Activated T-cell treated with anti-CD3 and anti-CD28 coated beads, Interleukin-2, amount 50 U/mL, for 48 hours (primary cell): ENCODE measurements at places on chromosomes 2 and 18.

DNA sequence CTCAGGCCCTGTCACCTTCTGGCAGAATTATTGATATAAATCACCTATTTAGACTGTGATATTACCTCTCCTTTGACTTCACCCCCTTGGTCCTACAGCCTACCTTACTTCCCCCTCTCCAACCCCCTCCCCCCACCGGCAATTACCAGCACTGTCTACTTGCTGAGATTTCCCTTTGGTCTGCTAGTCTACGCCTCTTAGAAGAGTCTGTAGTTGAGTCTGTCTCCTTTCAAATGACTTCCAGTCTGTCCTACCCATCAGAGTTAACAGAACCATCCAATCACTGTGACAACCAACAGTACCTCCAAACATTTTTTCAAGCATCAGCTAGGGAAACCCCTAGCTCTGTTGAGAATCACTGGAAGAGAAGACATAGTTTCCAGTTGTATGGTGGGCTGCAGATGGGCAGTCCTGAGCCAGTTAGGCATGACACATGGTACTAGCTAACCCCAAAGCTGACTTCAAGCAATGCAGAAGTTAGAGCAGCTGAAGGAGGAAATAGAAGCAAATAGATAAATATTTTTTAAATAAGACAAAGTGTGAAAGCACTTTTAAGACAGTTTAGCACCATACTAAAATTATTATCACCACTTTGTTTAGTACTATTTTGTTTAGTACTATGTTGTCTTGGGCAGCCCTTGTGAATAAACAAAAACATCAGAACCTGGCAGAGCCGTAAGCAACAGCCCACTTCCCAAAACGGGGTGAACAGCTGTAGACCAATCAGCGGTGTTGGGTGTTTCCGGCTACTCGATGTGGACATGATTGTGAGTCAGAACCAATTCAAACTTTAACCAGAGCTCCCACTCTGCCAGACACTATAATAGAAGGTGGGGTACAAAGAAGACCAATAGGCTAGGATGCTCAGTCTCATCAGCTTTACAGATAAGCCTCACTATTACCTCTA, 2.7 kb upstream of the ASNSD1 start:
- no peak for DNase-seq

DNA sequence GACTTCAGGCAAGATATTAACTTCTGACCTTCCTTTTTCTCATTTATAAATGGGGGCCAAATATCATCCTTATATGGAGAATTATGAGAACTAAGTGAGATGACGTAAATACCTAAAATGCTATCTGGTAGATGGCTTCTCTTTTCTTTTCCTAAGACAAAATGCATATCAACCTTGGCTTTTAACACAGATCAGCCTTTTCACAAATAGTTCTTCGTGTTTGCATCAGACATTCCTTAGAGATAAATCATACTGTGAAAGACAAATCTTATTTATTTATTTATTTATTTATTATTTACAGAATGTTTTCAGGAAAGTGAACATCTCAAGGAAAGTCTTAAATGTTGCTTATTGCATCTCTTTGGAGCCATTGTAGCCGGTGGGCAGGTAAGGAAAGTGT, 62.8 kb downstream of the NBEAL1 start:
- no peak for DNase-seq

GRCh38 chr2:203605302-203605701, 70.2 kb upstream of the RAPH1 start:
- no peak for DNase-seq

- DNase-seq = no peak
Measured at GRCh38 chr2:45954233-45954850, 302.9 kb downstream of the PRKCE start.

- no peak for DNase-seq
Measured at GRCh38 chr2:216165711-216166110, 56.6 kb downstream of the XRCC5 start.

GRCh38 chr2:202127687-202128331, 54.8 kb downstream of the KIAA2012 start:
- no peak for DNase-seq

DNA sequence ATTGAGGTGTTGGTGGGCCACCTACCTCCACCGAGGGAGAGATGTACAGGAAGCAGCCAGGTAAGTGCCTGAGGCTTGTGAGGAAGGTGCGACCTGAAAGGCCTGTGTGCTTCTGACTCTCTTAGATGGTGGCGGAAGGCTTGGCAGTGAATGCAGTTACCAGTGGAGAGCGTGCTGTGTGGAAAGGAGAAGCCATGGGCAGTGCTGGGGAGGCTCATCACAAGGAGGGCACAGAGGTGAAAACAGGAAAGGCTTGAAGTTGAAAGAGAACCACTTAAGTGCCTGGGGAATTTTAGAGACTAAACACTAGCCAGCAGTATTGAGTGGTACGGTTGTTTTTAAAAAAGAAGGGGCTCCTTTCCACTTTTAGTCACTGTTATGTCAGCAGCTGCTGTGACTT, 130.9 kb downstream of the ZNF407 start:
- DNase-seq = no peak

DNA sequence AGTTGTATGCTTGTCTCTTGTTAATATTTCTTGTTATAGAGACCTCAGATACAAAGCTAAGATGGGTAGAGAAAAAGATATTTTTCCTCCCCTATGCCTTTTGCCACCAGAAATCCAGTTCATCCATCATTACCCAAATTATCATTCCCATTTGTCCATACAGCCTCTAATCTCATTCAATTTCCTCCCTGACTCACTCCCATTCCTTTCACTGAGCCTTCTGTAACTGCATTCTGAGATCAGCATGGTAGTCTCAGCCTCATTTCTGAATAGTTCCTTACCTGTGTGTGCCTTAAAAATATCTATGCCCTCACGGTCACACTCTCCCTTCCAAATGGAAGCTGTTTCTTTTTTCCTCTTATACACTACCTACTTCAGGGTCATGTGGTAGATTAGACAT, 15.7 kb upstream of the PIK3C3 start:
- no peak for DNase-seq

DNA sequence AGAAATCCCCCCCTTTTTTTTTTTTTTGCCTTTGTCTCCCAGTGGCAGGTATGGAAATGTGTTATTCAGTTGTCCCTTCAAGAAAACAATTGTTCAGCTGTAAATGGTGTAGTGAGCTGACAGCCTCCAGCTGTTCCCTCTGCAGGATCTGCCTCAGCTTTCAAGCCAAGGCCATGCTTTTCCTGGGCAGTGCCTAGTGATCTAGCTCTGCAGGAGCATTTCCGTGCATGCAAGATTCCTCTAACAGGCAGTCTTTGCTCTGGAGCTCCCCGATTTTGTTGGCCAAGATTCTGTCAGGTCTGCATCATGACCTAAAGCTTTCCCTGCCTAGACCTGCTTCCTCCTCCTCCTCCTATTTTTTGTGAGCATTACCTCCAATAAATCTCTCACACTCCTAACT, 300.7 kb upstream of the UBE2E3 start:
- no peak for DNase-seq

DNA sequence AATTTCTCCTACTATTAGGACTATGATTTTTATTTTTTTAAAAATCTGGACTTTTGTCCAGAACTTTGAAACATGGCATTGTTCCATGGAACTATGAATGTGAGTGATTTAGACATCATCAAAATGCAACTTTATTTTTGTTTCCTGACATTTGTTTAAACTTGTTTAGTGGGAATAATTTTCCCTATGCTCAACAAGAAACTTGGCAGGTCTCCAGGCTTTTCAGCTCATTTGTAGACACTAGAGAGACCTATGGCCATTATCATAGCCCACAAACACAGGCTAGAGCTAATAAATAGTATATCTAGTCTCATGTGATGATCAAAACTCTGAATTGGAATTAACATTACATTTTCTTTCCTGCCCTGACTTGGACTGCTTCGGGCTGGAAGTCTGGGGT, 145.1 kb upstream of the CELF4 start:
- DNase-seq = no peak

DNA sequence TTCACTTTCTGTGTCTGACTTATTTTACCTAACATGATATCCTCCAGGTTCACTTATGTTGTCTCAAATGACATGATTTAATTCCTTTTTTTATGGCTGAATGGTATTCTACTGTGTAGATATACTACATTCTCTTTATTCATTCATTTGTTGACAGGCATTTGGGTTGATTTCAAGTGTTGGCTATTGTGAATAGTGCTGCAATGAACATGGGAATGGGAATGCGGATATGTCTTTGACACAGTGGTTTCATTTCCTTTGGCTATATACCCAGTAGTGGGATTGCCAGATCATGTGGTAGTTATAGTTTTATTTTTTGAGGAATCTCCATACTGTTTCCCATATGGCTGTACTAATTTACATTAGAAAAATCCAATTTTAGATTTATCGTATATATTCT, 195.4 kb upstream of the KLHL14 start:
- no peak for DNase-seq

DNA sequence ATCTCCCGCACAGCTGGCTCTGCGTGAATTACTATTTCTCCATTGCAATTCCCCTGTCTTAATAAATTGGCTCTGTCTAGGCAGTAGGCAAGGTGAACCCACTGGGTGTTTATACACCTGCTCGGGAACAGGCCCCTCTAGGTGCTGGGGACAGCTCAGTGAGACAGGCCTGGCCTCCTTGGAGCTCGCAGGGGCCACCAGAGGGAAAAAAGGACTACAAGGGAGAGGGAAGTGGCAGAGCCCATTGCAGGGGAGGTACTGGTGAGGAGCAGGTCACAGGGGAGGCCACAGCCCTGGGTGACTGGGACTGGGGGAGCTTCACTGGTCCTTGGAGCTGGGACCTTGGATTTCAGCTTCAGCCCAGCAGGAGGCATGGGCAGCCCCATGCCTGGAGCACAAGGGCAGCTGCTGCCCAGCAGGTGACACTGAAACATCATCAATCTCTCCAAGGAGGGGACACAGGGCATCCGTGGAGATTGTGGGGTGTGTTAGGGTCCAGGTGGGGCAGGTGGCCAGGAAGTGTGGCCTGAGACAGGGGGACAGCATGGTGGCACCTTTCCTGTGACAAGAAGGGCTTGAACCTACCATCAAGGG, 31.2 kb downstream of the NGEF start:
- DNase-seq = no peak

DNA sequence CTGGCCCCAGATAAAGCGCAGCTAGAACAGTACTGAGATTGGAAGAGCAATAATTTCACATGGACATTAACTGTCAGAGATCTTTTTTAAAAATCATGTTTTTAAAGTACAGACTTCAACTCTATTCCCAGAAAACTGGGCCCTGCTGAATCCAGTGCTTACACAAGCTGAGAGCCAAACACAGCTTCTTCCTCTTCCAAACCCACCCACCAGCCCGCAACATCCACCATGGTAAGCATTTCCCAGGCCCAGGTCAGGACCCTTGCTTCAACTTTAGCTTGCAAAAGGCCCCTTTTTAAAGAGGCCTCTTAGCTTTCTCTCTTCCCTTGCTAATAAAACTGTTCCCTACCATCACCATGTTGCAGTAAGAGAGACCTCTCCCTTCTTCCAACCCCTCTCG, 2.1 kb downstream of the AAK1 start:
- no peak for DNase-seq

GRCh38 chr2:134073023-134073422, 180.8 kb upstream of the MGAT5 start:
- DNase-seq = no peak

DNA sequence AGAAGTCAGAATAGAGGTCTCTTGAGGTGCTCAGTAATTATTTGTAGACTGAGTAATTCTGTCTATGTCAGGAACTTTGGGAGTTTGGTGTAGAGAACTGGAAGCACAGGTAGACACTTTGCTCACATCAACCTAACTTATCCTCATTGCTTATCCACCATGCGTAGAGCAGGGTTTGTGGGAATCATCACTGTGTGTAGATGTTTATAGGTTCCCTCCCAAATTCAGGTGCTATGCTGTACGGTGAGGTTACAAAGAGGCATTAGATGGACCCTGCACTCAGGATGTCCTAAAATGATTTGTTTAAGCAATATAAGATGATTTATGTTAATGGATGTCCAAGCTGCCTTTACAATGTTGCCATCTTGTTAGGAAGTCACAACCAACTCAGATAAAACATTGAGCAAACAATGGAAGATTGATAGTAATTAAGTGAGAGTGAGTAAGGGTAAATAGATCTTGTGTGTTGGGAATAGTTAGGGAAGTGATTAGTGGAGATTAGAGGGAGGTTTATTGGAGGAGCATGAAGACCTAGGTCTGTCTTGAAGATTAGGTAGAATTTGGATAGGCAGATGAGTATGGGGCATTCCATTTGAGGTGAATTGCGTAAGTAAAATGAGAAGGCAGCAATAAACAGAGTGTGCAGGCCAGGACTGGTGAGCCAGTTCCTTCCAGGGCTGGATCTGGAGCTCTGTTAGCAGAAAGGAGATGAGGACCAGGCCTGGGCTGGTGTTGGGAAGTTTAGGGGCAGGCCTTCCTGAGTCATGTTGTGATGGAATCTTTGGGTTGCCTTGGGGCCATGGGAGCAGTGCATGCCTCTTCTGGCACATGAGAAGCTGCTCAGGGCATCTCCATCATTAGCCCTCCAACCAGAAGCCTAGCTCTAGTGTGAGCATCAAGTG, 12.1 kb downstream of the EPAS1 start:
- no peak for DNase-seq

DNA sequence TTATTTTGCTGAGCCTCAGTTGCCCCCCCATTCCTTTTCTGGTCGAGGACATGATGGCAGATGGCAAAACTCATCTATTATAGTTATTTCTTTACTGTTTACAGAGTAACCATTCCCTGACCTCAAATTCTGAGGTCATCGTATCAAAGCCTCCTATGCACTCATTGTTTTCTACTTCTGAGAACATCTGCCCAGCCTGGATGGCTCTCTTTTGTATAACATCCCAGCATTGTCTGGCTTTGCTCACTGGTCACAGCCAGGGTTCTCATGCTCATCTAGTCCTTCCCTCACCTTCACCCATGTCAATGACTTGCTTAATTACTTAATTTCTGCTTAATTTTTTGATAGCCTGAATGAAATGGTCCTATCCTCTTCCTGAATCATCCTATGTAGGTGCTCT, 472.1 kb downstream of the PARD3B start:
- DNase-seq = no peak

DNA sequence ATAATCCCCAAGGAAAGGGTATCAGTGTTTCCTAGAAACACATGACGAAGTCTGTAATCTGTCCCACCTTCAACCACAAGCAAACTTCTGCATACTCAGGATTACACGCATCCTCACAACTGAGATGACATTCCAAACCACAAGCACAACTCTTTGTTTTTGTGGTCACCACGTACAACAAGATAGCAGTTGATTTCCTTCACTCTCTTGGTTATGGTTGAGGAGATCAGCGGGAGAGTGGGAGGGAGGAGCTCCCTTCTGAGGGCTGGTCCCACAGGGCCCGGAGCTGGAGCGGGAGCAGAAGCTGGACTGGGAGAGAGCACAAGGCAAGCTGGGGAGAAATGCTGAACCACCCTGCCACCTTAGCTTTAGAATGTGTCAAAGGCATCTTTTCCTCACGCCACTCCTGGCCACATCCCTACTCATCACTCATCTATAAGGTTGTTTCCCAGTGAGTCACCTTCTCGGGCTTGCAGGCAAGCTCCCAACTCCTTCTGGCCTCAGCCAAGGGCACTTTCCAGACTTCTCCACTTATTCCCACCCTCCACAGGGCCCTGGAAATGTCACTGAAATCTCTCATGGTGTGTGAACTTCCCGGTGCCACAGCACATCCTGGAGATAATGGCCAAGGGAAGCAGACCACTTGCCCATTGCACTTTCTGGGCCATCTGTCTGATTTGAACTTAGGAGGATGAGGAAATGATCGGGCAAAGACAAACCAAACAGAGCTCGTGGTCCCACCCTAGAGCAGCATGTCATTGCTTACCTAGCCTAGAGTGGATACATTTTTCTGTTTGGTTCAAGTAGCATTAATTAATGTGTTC, 98.9 kb upstream of the LGALSL start:
- no peak for DNase-seq
